Dermis blood vessel endothelial cell (primary cell): ENCODE measurements at places on chromosomes 3 and 15. TPM values are rescaled to one million over a fixed set of nuclear protein-coding genes. Genes with fewer than 3 reads are reported as not detected.

DLEC1 gene
- total RNA-seq = under 0.01 TPM in 1 of 2 replicates, not detected in the other

PPP1R14D gene
- total RNA-seq = not detected in 2 replicates

KNL1 gene
- total RNA-seq = 7.5 and 37.5 TPM in 2 replicates

NME9 gene
- not detected in 2 replicates for total RNA-seq

TGM5 gene
- total RNA-seq = not detected in 2 replicates
